ENCODE measurements at places on chromosomes 7 and 10.

- DNase-seq, result no peak
Observed at GRCh38 chr10:118409295-118409694, 67.2 kb upstream of the FAM204A start.

DNA sequence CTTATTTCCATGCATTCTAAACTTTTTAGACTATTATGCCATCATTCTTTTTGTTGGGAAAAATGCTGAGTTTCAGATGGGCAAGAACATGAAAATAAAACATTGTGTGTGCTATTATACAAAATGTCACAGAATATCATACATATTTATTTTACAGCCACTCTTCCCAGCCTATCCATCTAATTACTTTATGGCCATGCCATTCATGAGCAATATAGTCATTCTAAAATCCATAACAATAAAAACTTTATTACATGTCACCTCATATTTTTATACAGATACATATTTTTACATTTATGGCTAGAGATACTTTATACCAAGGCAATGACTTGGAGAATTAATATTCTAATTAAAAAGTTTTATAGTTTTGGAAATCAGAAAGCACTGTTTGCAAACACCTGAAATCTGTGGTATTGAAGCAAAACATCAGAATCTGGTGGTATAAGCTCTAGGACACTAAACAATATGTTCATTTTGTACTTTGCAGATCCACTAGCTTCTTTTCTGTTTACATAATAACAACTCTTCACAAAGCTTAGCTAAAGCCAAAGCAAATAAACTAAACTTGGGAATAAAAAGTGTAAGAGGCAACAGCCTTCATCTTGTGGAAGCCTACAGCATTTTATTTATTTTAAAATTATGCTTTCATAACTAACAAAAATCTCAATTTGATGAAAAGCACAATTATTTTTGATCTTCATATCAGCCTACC lies 210.1 kb downstream of the RNLS start:
- DNase-seq, result no peak

- no peak for DNase-seq
Observed at GRCh38 chr7:24905996-24906770, 73.8 kb downstream of the OSBPL3 start.

- DNase-seq, result no peak
Observed at GRCh38 chr10:126500185-126500584, 111.9 kb upstream of the ADAM12 start.

GRCh38 chr7:141381794-141382427 lies 169.3 kb upstream of the AGK start:
- no peak for DNase-seq

GRCh38 chr10:72665925-72666324 lies 26.0 kb upstream of the MCU start:
- no peak for DNase-seq

- DNase-seq, result no peak
Observed at GRCh38 chr7:41334071-41334862, 368.6 kb downstream of the INHBA start.

GRCh38 chr7:132004529-132004928 lies 448.1 kb upstream of the PODXL start:
- peak; percentile 24 for DNase-seq

- DNase-seq, result peak; percentile 50
Observed at GRCh38 chr10:95236068-95236903, 42.2 kb downstream of the ACSM6 start.

DNA sequence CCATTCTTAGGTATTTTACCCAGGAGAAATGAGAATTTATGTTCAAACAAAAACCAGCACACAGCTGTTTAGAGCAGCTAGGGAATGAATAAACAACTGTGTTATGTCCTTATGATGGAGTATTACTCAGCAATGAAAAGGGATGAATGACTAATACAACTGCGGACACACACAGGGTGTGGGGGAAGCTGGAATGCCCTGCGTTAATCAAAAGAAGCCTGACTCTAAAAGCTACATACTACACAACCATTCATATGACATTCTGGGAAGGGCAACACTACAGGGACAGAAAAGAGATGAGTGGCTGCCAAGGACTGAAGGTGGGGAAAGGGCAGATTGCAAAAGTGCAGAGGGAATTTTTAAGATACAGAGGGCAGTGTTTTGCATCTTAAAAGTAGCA lies 64.0 kb downstream of the DLG5 start:
- DNase-seq, result no peak

DNA sequence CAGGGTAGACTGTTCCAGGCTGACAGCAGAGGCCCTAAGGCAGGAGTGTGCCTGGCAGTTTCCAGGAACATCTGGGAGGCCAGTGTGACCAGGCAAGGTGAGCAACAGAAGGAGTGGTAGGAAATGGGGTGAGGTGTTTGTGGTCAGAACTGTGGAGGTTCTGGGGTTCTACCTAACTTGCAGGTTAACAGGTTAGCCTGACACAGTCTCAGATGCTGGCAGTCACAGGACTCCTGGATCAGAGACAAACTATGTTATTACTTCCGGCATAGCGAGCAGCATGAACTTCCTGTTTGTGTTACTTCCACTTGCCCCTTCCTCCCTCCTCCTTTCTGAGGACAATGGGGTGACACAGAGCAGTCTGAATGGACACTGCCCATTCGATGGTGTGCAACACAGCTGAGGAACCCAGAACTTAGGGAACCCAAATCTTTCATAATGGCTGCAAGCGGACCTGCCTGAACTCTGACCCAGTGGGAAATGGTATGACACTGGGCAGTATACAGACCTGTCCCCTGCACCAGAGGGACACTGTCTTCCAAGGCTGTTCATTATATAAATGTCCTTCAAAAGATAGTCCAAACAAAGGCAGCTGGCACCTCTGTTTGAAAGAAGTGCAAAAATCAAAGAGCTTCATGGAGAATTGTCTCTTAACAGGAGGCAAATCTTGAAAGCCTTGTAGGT lies 3.9 kb upstream of the SAR1A start:
- DNase-seq, result no peak

DNA sequence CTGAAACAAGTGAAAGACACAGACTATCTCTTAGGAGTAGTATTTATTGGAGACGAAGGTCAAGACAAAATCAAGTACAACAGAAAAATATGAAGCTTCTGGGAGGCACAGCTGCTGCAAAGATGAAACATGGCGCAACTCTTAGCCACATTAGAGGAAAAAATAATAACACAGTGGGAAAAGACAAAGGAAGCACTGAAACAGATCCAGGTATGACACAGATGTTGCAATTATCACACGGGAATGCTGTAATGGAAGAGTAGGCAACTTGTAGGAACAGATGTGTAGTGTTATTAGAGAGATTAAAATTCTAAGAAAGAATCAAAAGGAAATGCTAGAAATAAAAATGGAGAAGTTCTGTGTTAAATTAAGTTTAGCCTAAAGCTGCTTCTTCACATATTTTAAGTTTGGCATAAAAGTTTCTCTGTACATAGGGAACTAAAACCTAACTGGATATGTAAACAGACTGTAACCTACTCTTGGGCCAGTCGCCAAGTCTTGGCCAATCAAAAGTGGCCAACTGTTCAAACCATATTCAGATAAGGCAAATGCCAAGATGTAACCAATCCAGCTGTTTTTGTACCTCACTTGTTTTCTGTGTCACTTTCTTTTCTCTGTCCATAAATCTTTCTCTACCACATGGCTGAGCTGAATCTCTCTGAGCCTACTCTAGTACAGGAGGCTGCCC lies 1132.0 kb upstream of the LRRTM3 start:
- no peak for DNase-seq

DNA sequence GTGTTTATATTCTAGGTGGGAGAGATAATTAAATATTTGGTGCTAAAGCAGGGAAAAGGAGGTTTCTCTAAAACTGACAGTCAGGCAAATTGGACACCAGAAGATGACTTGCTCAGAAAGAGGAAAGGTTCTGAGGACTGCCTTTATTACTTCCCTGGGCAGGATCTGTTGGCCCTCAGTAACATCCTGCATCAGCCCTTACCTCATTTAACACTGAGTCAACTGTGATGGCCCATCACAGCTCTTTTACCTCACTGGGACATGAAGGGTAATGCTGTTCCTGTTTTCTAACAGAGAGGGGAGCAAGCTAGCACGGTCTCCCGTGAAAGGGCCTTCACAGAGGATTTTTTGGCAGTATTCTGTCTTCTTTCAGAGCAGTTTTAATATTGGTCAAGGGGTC lies 12.0 kb downstream of the PPP1R17 start:
- DNase-seq, result no peak

DNA sequence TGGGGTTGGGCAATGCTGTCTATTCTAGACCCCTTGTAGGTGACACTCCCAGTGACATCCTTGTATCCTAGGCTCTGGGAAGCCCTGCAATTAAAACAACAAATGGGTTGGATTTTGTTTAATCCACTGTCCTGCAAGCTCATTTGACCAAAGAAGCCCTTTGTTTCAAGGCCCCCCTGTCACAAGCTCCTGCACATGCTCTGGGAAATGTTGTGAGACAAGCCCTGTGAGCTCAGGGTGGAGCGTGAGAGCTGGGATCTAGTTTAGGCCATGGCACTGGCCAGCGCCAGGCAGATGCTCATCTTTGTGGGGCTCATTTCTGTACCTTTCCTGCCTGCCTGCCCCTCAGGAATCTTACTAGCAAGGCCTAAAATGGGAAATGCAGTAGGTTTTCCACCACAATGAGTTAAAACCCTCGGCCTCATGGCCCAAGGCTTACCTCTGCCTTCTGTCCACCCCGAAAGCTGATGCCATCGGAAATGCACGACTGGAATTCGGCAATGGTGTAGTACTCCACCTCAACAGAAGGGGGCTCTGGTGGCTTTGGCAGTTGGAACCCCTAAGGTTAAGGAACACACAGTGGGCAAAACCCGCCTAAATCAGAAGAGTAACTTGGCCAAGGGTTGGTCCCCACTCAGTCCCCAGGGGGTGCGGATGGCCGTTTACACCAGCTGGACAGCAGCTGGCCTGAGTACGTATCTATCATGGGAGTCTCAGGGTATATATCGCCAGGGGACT lies 112.0 kb downstream of the NEURL1 start:
- no peak for DNase-seq

- no peak for DNase-seq
Observed at GRCh38 chr10:3720228-3721019, 64.6 kb downstream of the KLF6 start.

DNA sequence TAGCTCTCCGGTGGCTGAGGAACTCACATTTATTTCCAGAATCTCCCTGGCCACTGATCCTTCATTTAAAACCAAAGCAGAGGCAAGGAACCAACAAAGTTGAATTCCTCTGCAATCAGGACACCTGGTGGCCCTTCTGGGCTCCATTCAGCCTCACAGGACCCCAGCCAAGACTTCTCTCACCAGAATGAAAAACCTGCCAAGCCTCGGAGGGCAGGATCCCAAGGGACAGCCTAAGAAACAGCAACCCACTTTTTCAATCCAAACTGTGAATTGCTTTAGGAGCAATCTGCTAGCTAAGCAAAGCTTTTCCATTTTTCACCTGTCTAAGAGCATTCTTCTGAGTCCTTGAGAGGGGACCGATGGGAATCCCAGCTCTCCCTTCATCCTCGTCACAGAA lies 34.6 kb downstream of the OAT start:
- DNase-seq, result no peak

- no peak for DNase-seq
Observed at GRCh38 chr7:10588084-10588483, 385.6 kb upstream of the PHF14 start.

DNA sequence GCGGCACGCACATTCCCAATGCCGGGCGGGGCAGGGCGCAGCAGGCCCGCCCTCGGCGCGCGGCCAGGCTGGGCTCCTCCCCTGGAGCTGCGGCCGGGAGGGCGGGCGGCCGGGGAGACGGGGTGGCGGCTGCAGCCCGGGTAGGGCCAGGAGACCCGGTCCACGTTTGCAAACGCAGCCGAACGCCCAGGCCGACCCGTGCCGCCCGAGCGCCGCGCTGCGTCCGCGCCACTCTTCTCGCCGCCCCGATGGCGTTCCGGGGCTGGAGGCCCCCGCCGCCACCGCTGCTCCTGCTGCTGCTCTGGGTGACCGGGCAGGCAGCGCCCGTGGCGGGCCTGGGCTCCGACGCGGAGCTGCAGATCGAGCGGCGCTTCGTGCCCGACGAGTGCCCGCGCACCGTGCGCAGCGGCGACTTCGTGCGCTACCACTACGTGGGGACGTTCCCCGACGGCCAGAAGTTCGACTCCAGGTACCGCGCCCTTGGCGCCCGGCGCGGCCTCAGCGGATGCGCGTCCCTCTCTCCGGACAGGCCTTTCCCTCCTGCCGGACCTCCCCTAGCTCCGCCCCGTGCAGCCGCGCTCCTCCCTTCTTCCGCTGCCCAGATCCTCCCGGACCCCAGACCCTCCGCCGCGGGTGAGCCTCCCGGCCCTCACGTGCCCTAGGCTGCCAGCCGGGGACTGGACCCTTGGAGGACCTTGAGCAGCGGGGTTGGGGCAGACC lies at the start of gene FKBP9:
Gene FKBP9 (plus strand): TSS at position 115 of the 720 bp plus-strand sequence. CDS start 134 bp downstream, at position 249.
- peak; percentile 81 for DNase-seq

DNA sequence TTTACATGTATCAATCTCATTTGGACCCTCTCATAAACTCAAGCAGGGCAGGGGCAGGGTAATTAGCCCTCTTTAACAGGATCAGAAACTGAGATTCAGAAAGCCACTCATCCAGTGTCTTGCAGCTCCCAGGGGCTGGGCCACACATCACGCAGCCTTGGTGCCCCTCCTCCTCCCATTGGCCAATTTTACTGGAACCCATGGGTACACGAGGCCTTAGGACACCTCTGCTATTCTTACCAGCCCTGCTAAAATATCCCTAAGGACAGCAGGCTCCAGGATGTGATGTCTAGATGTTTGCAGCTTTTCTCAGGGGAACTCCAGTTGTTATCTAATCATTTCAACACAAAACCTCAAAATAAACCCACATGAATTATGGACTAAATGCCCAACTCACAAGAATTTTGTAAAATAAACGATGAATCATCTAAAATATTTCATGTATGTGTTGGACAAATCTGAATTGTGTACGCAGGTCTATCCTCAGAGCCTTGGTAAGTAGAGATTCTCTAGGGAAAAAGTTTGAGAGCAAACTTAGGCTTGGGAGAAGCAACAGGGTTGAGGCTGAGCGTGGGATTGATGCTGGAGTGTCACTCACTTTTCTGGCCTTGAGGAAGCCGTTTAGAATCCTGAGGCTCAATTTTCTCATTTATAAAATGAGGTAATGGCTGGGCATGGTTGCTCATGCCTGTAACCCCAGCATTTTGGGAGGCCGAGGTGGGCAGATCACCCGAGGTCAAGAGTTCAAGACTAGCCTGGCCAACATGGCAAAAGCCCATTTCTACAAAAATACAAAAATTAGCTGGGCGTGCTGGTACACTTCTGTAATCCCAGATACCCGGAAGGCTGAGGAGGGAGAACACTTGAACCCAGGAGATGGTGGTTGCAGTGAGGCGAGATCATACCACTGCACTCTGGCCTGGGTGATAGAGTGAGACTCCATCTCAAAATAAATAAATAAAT lies 69.7 kb upstream of the TNS3 start:
- DNase-seq, result peak; percentile 91

DNA sequence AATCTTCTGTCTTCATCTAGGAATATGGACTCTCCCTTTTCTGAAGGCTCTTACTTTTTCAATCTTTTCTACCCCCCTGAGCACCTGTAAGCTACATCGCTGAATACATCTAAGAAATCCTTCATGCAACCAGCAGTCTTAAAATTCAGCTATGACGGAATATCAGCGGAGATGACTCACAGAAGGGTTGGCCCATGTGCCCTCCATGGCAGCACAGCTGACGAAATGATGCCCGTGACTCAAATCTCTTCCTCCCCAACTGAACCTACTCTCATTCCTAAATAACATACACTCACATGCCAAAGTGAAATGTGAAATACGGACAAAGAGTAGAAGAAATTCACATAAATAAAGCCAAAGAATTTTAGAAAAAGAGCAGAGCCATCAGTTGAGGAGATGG lies 30.3 kb upstream of the NCAPG2 start:
- DNase-seq, result no peak

- no peak for DNase-seq
Observed at GRCh38 chr10:112986544-112987190, 36.6 kb downstream of the TCF7L2 start.

GRCh38 chr7:112995059-112995824 lies 91.4 kb downstream of the GPR85 start:
- no peak for DNase-seq

Data from fibroblast of skin of left biceps (primary cell).